Heart left ventricle (tissue), 16 donors: ENCODE measurements at places on chromosomes 3 and 15.

GRCh38 chr3:10015461-10015904, 10.8 kb upstream of the FANCD2 start:
- peaks cover 32% of the 10 kb centered on the region for H3K36me3 ChIP-seq
- H3K27me3 ChIP-seq = no peaks in the 10 kb centered on the region
- peaks cover 23% of the 10 kb centered on the region for H3K4me1 ChIP-seq
- peak; percentile 87 for DNase-seq

- no peaks in the 10 kb centered on the region for H3K36me3 ChIP-seq
- DNase-seq = no peak
- H3K27ac ChIP-seq = no peak overlapping the region
- no peaks in the 10 kb centered on the region for H3K4me1 ChIP-seq
- no peak overlapping the region for H3K4me3 ChIP-seq
Measured at GRCh38 chr3:105285653-105286241, 81.0 kb upstream of the ALCAM start.

DNA sequence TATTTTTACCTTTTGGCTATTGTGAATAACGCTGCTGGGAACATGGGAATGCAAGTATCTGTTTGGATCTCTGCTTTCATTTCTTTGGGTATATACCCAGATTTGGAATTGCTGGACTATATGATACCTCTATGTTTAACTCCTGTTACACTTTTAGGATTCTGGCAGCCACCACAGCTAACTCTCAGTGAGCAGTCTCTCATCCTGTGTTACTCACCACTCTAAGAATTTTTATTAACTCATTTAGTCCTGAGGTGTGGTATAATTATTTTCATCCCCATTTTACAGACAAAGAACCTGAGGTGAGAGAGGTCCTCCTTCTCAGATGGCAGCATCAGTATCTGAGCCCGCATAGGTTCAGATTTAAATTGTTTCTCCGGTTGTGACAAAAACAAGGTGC, 1.1 kb downstream of the SPATA12 start:
- peaks cover 13% of the 10 kb centered on the region for H3K4me1 ChIP-seq
- DNase-seq = no peak
- H3K36me3 ChIP-seq = no peaks in the 10 kb centered on the region
- H3K4me3 ChIP-seq = no peak overlapping the region
- no peak overlapping the region for H3K27ac ChIP-seq

DNA sequence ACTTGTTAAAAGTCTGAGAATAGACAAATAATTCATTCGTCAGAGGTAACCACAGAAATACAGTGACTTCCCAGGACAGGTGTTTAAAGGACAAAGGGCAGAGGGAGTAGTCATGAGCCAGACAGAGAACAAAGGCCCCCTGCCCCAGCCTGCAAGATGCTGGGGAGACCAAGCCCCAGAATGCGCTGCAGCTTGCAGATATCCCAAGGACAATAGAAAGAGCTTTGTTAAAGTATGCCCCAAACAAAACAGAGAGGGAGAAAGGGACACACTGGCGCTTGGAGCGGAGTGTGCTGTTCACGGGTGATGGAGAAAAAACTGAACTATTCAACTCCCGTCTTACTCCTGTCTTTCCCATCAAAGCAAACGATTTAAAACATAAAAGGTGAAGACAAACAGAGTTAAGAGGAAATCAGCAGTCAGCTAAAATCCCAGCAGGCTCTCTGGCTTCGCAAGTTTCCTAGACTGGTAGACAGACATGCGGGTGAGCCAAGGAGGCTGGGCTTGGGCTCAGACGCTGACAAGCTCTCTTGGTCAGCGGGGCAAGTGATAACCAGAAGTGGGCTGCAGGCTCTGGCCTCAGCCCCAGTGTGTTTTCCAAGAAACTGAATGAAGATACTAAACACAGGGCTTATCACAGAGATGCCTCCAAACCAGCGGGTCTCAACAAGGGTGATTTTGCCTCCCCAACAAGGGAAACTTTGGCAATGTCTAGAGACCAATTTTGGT, 130.1 kb downstream of the UACA start:
- no peaks in the 10 kb centered on the region for H3K4me1 ChIP-seq
- no peak overlapping the region for H3K27ac ChIP-seq
- DNase-seq = peak; percentile 23

GRCh38 chr3:137329594-137329993, 371.8 kb downstream of the IL20RB start:
- H3K4me1 ChIP-seq = no peaks in the 10 kb centered on the region
- H3K36me3 ChIP-seq = no peaks in the 10 kb centered on the region
- H3K27me3 ChIP-seq = no peaks in the 10 kb centered on the region

DNA sequence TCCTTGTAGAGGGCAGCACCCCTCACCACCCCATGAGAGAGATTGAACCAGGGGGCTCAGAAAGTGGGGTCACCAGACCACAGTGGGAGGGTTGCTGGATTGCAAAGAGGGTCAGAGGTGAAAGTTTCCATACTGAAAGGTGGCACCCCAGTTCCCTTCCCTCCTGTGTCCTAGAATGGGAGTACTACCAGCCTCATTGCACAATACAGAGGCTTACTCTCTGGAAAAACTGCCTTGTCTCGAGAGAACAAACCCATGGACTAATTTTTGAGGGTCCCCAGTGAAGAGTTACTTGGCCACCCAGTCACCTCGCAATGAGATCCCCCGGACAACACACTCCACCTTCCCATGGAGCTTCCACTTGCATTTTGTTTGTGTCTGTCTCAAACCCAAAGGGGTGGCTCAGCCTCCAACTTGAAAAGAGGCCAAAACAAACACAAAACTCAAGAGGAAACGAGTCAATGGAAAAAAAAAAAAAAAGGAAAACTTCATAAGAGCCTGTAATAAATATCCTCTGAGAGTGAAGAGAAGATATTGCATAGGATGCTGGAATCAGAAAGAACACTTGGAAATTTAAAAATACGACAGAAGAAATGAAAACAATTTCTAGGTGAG, 18.6 kb downstream of the MESP2 start:
- no peaks in the 10 kb centered on the region for H3K36me3 ChIP-seq
- H3K27me3 ChIP-seq = no peaks in the 10 kb centered on the region
- DNase-seq = no peak

- H3K4me3 ChIP-seq = no peak overlapping the region
- no peak overlapping the region for H3K27ac ChIP-seq
- H3K27me3 ChIP-seq = no peaks in the 10 kb centered on the region
- H3K4me1 ChIP-seq = no peaks in the 10 kb centered on the region
Measured at GRCh38 chr3:111538681-111539083, 3.3 kb upstream of the CD96 start.

DNA sequence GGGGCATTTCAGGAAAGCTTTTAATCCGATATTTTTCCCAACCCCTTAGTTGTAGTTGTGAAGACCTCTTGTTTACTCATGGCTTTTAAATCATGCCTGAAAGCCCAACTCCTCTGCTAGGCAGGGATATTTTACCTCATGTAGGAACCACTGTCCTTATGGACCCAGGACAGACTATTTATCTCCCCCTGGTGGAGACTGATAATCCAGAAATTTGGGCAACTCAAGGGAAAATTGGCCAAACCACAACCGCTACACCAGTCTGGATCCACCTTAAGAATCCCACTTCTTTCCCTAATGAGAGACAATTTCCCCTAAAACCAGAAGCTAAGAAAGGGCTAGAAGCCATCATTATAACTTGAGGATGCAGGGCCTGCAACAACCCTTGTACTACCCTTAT, 248.1 kb upstream of the STAC start:
- no peaks in the 10 kb centered on the region for H3K4me1 ChIP-seq
- no peak for DNase-seq
- no peak overlapping the region for H3K27ac ChIP-seq

DNA sequence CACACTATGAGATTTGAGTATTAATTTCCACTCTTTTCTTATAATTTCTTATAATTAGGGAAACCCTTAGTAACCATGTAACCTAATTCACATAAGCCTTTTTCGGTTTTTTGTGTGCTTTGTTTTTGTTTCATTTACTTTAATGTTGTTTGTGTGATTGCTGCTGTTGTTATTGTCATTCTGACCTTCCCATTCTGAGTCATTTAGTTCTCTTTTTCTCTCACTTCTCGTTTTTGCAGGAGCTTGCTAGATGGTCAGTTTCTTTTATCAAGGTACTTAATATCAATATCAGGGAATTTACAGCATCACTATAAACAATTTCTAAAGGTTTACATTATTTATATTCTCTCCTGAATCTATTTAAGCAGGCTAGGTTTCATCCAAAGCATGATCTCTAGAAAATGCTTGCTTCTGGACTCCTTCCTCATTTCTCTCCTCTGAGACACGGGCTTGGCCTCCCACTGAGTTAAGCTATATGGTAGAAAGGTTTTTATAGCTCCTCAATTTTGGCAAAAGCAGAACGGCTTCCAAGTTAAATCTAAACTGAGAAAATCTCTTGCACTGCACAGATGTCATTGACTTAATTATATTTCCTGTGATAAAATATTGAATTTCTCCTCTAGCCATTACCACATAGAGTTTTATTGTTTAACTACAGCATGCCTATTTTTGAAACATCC, 534.2 kb downstream of the NSUN3 start:
- DNase-seq = no peak
- H3K4me3 ChIP-seq = no peak overlapping the region
- no peaks in the 10 kb centered on the region for H3K4me1 ChIP-seq
- H3K27ac ChIP-seq = no peak overlapping the region
- H3K27me3 ChIP-seq = no peaks in the 10 kb centered on the region

GRCh38 chr15:57152666-57153539, 223.4 kb upstream of the CGNL1 start:
- H3K4me1 ChIP-seq = peaks cover 47% of the 10 kb centered on the region
- no peaks in the 10 kb centered on the region for H3K27me3 ChIP-seq
- DNase-seq = no peak
- H3K36me3 ChIP-seq = no peaks in the 10 kb centered on the region
- H3K4me3 ChIP-seq = no peak overlapping the region

DNA sequence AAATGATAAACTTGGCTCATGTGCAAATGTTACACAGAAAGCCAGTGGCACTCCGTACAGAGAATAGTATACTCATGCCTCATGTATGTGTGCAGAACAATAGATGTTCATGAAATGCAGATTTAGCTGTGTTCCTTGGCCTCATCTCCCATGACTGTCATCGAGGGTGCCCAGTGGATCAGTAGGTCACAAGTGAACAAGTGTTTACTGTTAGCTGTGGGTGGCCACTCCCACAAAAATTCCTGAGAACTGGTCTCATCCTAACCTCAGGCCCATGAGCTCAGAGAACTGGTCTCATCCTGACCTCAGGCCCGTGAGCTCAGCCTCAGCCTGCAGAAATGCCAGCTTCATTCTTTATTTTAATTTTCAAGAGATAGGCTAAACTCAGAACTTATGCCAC, 124.1 kb downstream of the GADL1 start:
- DNase-seq = peak; percentile 40
- H3K27me3 ChIP-seq = no peaks in the 10 kb centered on the region
- no peaks in the 10 kb centered on the region for H3K36me3 ChIP-seq
- H3K4me3 ChIP-seq = no peak overlapping the region

- H3K4me3 ChIP-seq = no peak overlapping the region
- no peak for DNase-seq
- no peaks in the 10 kb centered on the region for H3K27me3 ChIP-seq
- H3K27ac ChIP-seq = no peak overlapping the region
- no peaks in the 10 kb centered on the region for H3K36me3 ChIP-seq
Measured at GRCh38 chr3:180594631-180595558, 7.1 kb upstream of the TTC14 start.

GRCh38 chr3:195249057-195249770, 21.7 kb downstream of the XXYLT1 start:
- H3K4me1 ChIP-seq = peaks cover 6% of the 10 kb centered on the region
- H3K27ac ChIP-seq = no peak overlapping the region
- H3K36me3 ChIP-seq = no peaks in the 10 kb centered on the region
- H3K27me3 ChIP-seq = no peaks in the 10 kb centered on the region
- no peak overlapping the region for H3K4me3 ChIP-seq

DNA sequence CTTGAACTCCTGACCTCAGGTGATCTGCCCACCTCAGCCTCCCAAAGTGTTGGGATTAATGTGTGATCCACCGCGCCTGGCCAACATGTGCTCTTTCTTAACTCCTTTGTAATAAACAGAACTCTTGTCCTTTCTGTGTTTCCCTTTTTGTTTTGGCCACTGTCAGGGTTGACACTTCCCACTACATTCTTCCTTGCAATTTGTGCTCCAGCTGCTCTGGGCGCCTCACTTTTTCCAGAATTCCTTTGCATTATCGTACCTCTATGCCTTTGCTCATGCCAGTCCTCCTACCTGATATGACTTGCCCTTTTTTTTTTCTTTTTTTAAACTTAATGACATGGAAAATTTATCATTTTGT, 38.8 kb upstream of the SMAD3 start:
- no peak overlapping the region for H3K27ac ChIP-seq
- no peaks in the 10 kb centered on the region for H3K36me3 ChIP-seq
- H3K4me1 ChIP-seq = peaks cover 24% of the 10 kb centered on the region
- no peaks in the 10 kb centered on the region for H3K27me3 ChIP-seq
- H3K4me3 ChIP-seq = no peak overlapping the region
- DNase-seq = no peak

DNA sequence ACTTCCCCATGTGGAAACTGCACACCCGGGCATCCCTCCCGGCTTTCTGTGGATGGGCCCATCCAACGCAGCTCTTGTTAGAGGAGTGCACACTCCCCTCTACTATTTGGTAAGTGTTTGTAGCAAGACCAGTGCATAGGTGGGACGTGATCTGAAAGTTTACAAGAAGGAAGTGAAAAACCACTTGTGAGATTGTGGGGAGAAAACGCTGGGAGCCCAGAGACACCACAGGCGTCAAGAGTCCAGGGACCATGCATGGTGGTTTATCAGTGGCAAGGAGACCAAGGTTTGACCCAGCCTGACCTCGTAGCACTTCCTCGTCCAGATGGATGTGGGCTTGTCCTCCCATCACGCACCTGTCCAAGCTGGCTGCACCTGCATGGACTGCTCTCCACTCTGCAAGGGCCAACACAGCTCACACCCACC, 51.6 kb downstream of the ATP10A start:
- no peak overlapping the region for H3K4me3 ChIP-seq
- no peaks in the 10 kb centered on the region for H3K27me3 ChIP-seq
- DNase-seq = no peak
- H3K27ac ChIP-seq = no peak overlapping the region
- no peaks in the 10 kb centered on the region for H3K36me3 ChIP-seq

GRCh38 chr3:14222457-14222856, 43.8 kb downstream of the LSM3 start:
- no peaks in the 10 kb centered on the region for H3K27me3 ChIP-seq
- no peaks in the 10 kb centered on the region for H3K4me1 ChIP-seq
- H3K4me3 ChIP-seq = no peak overlapping the region
- no peak for DNase-seq

DNA sequence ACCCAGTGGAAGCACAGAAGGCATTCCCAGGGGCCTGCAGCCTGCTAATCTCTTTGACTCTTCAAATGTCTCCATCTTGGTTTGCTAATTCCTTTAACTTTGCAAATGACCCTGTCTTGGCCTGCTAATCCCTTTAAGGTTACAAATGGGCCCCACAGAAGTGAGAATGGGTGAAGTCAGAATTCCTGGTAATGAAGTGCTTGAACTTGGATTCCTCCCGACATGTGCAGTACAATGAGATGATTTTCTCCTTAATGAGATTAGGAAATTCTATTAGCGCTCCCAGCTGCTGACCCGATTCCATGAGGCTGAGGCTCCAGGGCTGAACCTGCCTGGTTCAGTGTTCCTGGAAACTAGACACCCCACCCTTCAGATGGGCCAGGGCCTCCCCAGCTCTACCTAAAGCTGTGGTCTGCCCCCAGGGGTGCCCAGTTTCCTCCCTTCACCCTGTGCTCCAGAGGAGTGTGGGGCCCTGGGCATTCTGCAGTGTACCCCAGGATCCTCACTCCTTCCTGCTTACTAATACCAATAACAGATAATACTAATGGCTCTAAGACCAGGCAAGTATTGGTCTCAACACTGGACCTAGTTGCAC, 47.4 kb downstream of the SCN5A start:
- no peaks in the 10 kb centered on the region for H3K27me3 ChIP-seq
- H3K27ac ChIP-seq = no peak overlapping the region
- DNase-seq = no peak
